ENCODE measurements at places on chromosomes 11 and 22.

DNA sequence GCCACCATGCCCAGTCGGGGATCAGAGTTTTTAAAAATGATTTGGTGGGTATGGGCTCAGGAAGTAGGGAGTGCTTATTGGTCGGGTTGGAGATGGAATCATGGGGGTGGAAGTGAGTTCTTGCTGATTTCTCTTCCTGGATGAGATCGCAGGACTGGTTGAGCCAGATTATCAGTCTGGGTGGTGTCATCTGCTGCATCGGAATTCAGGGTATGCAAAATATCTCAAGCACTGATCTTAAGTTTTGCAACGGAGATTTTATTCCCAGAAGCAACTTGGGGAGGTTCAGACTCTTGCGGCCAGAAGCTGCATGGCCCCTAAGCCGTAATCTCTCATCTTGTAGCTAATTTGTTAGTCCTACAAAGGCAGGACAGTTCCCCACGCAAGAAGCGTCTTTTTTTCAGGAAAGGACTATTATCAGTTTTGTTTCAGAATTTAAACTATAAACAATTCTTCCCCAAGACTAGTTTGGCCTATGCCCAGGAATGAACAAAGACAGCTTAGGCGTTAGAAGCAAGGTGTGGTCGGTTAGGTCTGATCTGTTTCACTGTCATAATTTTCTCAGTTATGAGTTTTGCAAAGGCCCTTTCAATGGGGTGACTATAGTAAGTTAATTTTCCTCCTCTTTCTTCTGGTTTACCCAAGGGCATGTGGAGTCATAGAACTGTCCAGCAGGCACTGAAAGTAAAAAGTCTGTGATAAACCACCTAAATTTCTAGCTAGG, 1.4 kb upstream of the PIWIL3 start:
- DNase-seq, result no peak

DNA sequence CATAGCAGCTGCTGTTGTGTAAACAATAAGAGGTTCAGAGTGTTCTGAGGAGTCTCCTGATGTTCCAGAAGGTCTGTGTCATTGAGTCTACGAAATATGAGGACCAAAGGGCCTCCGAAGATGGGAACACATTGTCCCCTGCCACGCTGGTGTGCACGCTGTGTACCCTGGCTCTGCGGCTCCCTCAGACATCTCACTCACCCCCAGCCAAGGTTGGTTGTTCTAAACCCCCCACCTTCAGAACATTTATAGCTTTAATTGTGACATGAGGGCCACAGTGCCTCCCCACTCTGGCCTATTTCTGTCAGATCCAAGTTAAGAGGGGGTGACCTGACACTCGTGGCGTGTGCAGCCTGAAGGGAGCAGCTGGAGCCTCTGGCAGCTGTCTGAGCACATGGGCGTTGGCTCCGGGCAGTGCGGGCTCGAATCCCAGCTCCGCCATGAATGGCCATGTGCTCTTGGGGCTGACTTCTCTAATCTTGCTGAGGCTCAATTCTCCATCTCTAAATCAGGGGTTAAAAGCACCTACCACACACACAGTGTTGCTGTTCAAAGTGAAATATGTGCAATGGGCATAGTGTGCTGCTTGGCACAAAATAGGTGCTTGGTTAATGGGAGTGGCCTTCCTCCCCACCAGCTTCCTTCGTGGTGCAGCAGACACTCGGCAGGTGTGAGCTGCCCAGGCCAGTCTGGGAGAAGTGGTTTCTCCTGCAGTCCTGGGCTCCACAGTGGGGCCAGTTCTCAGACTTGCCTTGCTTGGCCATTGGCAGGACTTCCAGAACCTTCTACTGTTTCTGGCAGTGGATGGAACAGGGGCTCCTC, 39.7 kb upstream of the MICAL2 start:
- DNase-seq, result no peak

DNA sequence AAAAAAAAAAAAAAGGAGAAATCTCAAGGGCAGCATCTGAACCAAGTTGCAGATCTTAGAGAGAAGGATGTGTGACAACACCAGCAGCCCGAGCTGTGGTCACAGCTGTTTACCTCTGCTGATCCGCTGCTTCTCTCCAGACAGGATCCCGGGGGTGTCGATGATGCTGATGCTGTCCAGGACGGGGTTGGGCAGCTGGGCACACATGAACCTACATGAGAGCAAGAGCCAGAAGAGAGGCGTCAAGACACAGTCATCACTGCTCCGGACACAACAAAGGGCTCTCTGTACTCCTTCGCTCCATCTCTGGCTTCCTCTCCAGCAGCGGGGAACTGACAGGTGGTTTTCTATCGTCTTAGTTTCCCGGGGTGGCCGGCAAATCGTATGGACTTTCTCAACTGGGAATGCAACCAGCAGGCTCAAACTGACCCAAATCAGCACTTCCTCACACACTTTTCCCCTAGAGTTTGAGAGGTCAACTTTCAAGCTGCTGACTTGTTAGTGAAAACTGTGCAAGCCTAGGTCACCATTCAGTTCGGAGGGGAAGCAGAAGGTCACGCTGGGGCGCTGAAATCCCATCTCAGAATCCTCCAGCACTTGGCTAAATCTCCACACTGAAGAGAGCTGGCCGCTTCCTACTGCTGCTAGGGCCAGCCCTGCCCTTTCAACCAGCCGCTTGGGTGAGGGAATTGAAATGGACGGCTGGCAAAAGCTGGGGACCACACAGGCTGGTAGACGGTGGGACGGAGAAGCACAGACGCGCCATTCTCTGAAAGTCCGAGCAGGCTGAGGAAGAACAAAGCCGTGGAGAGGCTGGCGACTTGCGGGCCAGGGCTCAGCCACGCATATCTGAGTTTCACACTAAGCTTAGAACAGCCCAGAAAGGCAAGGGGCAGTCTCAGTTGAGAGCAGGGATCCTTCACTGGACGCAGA, 3.8 kb downstream of the EHD1 start:
- no peak for DNase-seq

GRCh38 chr22:28500006-28500405, 179.6 kb downstream of the TTC28 start:
- no peak for DNase-seq

GRCh38 chr11:72358466-72359405, 75.6 kb downstream of the CLPB start:
- DNase-seq, result no peak

- DNase-seq, result no peak
Observed at GRCh38 chr11:15670520-15671070, 555.9 kb downstream of the INSC start.

DNA sequence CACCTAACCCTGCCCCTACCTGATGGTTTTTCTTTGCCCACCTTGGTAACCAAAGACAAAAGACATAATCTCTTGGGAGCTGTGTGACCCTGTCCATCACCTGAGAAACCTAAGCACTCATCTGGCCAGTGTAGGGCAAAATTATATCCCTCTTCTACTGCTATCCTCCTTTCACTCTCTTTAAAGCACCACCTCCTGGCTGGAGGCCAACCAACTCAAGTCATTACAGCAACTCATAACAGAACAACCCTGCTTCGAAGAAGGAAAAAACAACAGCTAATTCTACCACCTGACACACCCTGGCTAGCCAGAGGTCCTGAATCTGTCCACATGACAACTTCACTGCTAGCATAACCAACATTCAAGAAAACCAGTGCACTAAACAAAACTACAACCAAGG, 45.5 kb downstream of the GAS2 start:
- no peak for DNase-seq

GRCh38 chr22:27851974-27852746, 50.6 kb upstream of the MN1 start:
- no peak for DNase-seq

DNA sequence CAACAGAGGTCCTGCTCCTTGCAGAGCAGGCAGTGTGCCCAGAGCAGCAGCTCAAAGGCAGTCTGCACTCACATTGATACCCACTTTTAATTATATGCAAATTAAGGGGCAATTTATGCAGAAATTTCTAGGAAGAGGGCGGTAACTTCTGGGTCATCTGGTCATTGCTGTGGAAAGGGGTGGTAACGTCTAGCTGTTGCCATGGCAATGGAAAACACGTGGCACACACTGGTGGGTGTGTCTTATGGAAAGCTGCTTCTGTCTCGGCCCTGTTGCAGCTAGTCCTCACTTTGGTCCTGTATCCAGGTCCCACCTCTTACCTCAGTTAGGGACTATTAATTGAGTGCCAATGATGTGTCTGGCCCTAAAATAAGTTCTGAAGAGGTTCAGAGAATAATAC, 36.8 kb downstream of the BARX2 start:
- DNase-seq, result no peak

DNA sequence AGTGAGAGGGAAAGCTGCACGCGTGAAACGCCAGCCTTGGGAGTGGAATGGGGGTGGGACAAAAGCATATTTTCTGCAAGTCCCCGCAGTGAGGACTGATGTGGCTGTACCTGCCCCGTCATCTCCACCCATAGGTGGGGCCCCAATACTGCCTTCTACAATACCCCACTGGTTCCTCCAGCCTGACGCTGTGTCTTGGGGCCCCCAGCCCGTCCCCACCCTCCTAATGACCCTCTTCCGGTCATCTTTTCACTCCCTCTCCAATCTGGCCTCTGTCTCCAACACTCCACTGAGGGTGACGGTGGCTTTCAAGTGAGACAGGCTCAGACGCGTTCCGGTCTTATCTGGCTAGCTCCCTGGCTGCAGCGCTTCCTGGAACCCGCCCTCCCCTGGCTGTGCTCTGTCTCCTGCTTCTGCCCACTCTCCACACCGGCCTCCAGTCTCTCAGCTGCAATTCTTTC, 104.2 kb downstream of the MICAL3 start:
- DNase-seq, result no peak

DNA sequence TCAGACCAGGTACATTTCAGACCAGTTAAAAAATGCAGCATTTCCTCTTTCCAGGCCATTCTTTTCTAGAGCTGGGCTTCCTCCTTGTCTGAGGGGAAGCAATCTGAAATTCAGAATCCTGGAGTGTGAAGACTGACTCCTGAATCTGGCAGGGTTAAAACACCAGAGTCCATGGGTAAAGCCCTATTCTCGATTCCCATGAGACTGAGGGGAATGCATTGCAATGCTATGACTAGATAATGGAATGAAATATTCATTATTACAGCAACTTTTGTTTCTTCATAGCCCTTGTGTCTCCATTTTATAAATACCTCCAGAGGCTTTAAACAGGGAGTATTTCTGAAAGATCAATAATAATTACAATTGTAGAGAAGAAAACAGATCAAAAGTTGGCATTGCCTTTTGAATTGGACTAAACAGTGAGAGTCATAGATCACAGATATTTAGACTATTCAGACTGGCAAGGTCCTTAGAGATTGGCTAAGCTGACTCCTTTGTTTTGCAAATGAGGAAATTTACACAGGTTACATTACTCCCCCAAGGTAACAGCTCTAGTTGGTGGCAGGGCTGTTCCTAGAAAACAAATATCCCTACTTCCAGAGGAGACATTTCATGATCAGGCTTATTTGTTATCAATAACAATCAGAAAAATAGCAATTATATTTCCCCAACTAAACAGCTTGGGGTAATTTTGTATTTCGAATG, 632.6 kb upstream of the KIRREL3 start:
- DNase-seq, result no peak

Data from NCI-H2107 (cell line).